Ovary (tissue), 10 donors: ENCODE measurements at places on chromosomes 2 and 18. TPM values are rescaled to one million over a fixed set of nuclear protein-coding genes. Genes with fewer than 3 reads are reported as not detected.

C2orf72 gene
- not detected for total RNA-seq

DNA sequence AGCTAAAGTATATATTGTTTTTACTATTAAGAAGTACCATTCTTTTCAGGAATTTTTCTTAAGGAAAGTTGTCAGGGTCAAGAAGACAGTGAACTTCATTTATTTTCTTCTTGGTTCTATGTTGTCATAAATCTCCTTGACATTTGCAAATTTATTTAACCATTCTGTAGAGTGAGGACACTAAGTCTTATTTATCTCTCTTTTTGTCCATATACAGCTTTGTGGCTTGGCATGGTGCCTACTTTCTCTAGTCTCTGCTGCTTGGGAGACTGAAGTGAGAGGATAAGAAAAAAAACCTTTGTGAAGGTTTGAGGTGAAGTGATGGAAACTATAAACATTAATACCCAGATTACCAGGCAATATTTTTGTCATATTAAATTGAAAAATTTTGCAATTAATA lies 1389.4 kb downstream of the SUCLG1 start:
- no peak for DNase-seq
- no peaks in the 10 kb centered on the region for H3K36me3 ChIP-seq
- H3K4me3 ChIP-seq, result no peak overlapping the region

CYP27A1 gene
- total RNA-seq, result 43.2 TPM

CYTIP gene
- total RNA-seq, result 6.0 TPM

PLGLB1 gene
- total RNA-seq, result 2.1 TPM

SIX3 gene
- not detected for total RNA-seq

TUBA3E gene
- not detected for total RNA-seq

- H3K27me3 ChIP-seq, result no peaks in the 10 kb centered on the region
- DNase-seq, result no peak
- H3K27ac ChIP-seq, result no peak overlapping the region
- H3K4me3 ChIP-seq, result no peak overlapping the region
- no peaks in the 10 kb centered on the region for H3K36me3 ChIP-seq
These were observed 80.4 kb downstream of the EPB41L3 start for GRCh38 chr18:5463390-5463789.

- H3K27ac ChIP-seq, result no peak overlapping the region
- H3K27me3 ChIP-seq, result no peaks in the 10 kb centered on the region
- H3K4me3 ChIP-seq, result no peak overlapping the region
These were observed 10.7 kb upstream of the CD226 start for GRCh38 chr18:69958422-69958821.

IL37 gene
- total RNA-seq, result not detected

DNA sequence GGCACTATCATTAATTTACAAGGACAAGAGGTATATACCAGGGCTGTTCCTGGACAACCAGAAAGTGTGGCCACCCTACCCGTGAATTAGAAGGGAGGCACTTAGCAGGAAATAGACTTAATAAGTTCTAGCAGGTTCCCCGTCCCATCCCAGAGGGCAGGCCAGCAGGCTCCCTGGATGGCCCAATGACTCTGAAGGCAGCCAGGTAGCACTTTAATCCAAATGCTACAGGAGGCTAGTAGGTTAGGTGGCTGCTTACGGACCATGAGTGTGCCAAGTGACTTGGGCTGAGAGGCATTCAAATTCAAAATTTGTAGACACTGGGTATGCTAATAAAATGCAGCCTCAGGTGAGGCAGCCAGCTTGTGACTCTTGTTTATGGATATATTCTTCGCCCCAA lies 123.9 kb downstream of the UXS1 start:
- DNase-seq, result no peak
- H3K27me3 ChIP-seq, result no peaks in the 10 kb centered on the region
- H3K36me3 ChIP-seq, result no peaks in the 10 kb centered on the region
- H3K4me3 ChIP-seq, result no peak overlapping the region

- H3K27me3 ChIP-seq, result no peaks in the 10 kb centered on the region
- H3K36me3 ChIP-seq, result no peaks in the 10 kb centered on the region
- no peak for DNase-seq
- H3K4me3 ChIP-seq, result no peak overlapping the region
- no peaks in the 10 kb centered on the region for H3K4me1 ChIP-seq
- H3K27ac ChIP-seq, result no peak overlapping the region
These were observed 251.9 kb upstream of the ZNF804A start for GRCh38 chr2:184346338-184346862.

MC4R gene
- total RNA-seq, result not detected

DNA sequence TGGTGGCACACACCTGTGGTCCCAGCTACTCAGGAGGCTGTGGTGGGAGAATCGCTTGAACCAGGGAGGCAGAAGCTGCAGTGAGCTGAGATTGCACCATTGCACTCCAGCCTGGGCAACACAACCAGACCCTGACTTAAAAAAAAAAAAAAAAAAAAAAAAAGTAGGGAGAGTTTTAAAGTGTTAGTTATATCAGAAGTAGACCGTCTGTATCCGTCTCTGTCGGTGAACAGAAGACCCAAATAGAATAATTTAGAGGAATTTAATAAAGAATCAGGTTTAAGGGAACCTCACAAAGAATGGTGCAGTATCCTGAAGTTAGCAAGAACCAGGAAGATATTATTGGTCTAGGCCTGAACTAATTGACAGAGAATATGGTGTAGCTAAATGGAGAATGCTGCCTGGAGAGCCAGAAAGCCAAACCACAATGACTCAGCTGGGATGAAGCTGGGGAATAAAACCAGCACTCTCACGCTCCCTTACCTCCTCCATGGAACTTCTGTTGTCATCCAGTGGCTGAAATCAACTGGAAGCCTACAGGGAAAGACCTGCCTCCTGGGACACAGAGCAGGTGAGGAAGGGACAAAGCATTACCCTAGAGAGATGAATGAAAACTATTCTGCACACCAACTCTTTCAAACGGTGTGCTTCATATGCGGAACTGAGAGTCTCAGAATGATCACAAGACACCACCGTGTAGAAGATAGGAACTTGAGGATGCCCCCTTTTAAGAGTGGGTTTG lies 39.1 kb upstream of the PLEKHM3 start:
- no peaks in the 10 kb centered on the region for H3K4me1 ChIP-seq
- H3K36me3 ChIP-seq, result no peaks in the 10 kb centered on the region
- no peaks in the 10 kb centered on the region for H3K27me3 ChIP-seq
- H3K4me3 ChIP-seq, result no peak overlapping the region
- no peak overlapping the region for H3K27ac ChIP-seq
- no peak for DNase-seq

DNA sequence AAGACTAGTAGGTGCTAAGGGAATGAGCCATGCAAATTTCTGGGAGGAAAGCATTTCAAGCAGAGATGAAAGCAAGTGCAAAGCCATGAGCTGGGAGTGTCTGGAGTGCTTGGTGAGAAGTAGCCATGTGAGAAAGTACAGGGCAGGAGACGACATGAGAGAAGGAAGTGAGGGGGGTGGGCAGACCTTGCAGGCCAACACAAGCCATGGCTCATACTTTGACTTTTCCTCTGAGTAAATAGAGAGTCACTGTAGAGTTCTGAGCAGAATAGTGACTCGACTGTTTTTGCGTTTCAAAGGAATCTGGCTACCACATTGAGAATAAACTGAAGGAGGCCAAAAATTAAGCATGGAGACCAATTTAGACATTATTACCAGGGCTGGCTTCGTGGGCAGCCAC lies 42.2 kb downstream of the SCN2A start:
- no peaks in the 10 kb centered on the region for H3K27me3 ChIP-seq
- no peak for DNase-seq
- no peaks in the 10 kb centered on the region for H3K36me3 ChIP-seq
- H3K4me3 ChIP-seq, result no peak overlapping the region

LYPD1 gene
- total RNA-seq, result not detected

GRCh38 chr2:41234093-41234492 lies 782.2 kb upstream of the SLC8A1 start:
- no peaks in the 10 kb centered on the region for H3K27me3 ChIP-seq
- no peak for DNase-seq
- H3K27ac ChIP-seq, result no peak overlapping the region
- no peak overlapping the region for H3K4me3 ChIP-seq
- H3K36me3 ChIP-seq, result no peaks in the 10 kb centered on the region

GRCh38 chr2:34481542-34481941 lies 882.4 kb upstream of the FAM98A start:
- no peak overlapping the region for H3K27ac ChIP-seq
- no peak overlapping the region for H3K4me3 ChIP-seq
- H3K4me1 ChIP-seq, result no peaks in the 10 kb centered on the region
- H3K27me3 ChIP-seq, result no peaks in the 10 kb centered on the region
- no peak for DNase-seq

- H3K36me3 ChIP-seq, result no peaks in the 10 kb centered on the region
- no peak overlapping the region for H3K27ac ChIP-seq
- peak; percentile 48 for DNase-seq
- H3K27me3 ChIP-seq, result no peaks in the 10 kb centered on the region
- H3K4me1 ChIP-seq, result peaks cover 14% of the 10 kb centered on the region
These were observed 777 bp downstream of the MOCOS start for GRCh38 chr18:36187826-36188721.

GRCh38 chr2:40177366-40177765 lies 274.5 kb downstream of the SLC8A1 start:
- no peaks in the 10 kb centered on the region for H3K27me3 ChIP-seq
- no peak overlapping the region for H3K4me3 ChIP-seq
- no peaks in the 10 kb centered on the region for H3K36me3 ChIP-seq
